ENCODE measurements at places on chromosomes 6 and 20. TPM values are rescaled to one million over a fixed set of nuclear protein-coding genes. Genes with fewer than 3 reads are reported as not detected.
A peak's percentile ranks its signal among the peaks of the same experiment; 100 is the strongest.

DNA sequence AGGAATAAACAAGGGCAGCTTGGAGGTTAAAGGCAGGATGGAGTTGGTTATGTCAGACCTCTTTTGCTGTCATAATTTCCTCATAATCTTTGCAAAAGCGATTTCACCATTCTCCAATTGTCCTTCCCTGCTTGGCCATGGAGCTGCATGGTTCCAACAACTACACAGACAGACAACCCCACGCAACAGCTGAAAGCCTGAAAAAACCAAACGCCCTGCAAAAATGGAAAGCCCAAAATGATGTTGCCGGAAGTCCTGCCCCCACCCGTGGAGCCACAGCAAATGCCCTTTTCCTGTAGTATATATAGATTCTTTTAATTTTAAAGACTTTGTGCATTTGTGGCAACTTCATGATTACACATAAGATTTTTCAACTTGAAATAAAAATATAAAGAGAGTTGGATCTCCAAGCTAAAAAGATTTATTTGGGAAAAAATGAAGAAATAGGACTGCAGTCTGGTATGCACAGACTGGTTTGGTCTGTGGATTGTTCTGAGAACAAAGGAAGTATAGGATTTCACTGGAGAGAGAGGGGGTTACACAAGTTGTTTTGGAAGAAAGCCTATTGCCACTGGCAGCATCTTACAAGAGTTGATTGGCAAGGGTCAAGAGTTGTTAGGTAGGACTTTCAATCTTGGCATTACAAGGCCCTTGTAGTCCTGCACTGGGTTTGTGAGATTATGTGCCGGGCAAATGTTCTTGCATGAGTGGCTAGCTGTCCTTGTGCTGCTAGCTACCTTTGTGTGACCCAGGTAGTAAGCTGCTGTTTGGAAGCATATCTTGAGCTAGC, 190.0 kb downstream of the C6orf118 start:
- no peak overlapping the region for H3K27ac ChIP-seq
- no peaks in the 10 kb centered on the region for H3K27me3 ChIP-seq
- no peak overlapping the region for H3K4me3 ChIP-seq
- no peak for DNase-seq

DNA sequence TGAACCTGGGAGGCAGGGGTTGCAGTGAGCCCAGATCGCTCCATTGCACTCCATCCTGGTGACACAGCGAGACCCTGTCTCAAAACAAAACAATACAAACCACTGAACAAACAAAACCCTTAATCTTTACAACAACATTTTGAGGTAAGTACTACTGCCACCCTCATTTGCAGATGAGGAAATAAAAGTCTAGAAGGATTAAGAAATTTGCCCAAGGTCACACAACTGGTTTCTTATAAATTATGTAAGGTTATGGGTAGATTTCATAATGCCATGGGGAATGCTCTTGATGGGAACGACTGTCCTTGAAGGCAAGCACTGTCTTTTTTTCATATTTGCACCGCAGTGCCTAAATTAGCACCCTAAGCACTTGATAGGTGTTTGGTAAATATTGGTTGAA, 13.8 kb upstream of the B4GALT5 start:
- H3K27ac ChIP-seq = no peak overlapping the region
- H3K27me3 ChIP-seq = no peaks in the 10 kb centered on the region
- no peak overlapping the region for H3K4me3 ChIP-seq
- no peak for DNase-seq
- no peaks in the 10 kb centered on the region for H3K4me1 ChIP-seq

The RAMACL gene
- total RNA-seq = 0.77 TPM

- no peaks in the 10 kb centered on the region for H3K27me3 ChIP-seq
- H3K4me3 ChIP-seq = no peak overlapping the region
- H3K4me1 ChIP-seq = no peaks in the 10 kb centered on the region
- peak; percentile 41 for DNase-seq
- no peaks in the 10 kb centered on the region for H3K36me3 ChIP-seq
Measured at GRCh38 chr6:129954749-129955431, 63.5 kb upstream of the L3MBTL3 start.

The CARMIL1 gene
- 7.2 TPM for total RNA-seq

GRCh38 chr6:166281104-166281503, 27.1 kb downstream of the PRR18 start:
- no peaks in the 10 kb centered on the region for H3K36me3 ChIP-seq
- no peak overlapping the region for H3K4me3 ChIP-seq
- no peak for DNase-seq
- no peaks in the 10 kb centered on the region for H3K4me1 ChIP-seq
- H3K27me3 ChIP-seq = peaks cover 3% of the 10 kb centered on the region
- H3K27ac ChIP-seq = no peak overlapping the region

DNA sequence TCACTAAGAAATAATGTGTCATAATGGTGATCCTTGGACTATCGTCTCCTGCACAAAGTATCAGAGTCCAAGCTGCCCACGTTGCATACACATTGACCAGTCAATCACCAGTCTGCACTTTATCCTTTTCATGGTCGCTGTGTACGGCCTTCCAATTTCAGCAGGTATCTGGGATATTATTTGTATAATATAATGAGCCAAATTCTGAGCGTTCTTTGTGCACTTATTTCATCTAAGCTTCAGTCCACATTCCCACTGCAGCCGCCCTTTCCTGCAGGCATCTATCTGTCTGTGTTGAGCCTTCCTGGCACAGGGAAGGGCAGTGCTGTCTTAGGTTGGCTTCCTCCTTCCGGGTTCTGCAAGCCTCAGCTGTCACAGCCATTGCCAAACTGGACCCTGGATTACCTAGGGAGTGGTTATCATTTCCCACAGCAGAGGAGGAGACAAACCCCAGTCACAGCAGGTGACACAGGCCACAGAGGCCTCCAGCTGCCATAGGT, 174.3 kb downstream of the TTLL2 start:
- H3K4me3 ChIP-seq = no peak overlapping the region
- H3K4me1 ChIP-seq = no peaks in the 10 kb centered on the region
- no peak overlapping the region for H3K27ac ChIP-seq
- no peak for DNase-seq
- no peaks in the 10 kb centered on the region for H3K36me3 ChIP-seq

DNA sequence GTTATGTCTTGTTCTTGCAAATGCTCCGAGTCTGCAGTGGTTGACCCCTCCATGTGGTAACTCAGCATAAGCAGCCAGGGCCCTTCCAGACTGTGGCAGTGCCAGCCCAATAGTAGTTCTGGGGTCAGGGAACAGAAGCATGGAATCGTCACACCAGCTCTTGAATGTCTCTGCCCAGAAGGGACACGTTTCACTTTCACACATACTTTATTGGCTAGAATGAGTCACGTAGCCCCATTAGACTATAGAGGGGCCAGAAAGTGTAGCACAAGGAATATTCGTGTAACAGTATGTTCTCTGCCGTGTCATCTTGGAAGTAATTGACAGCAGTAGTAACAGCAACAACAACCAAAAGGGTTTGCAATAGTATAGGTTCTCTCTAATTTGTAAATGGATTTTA, 254.7 kb downstream of the FARS2 start:
- H3K36me3 ChIP-seq = no peaks in the 10 kb centered on the region
- no peak overlapping the region for H3K27ac ChIP-seq
- H3K4me3 ChIP-seq = no peak overlapping the region
- peaks cover 15% of the 10 kb centered on the region for H3K4me1 ChIP-seq
- H3K27me3 ChIP-seq = no peaks in the 10 kb centered on the region

DNA sequence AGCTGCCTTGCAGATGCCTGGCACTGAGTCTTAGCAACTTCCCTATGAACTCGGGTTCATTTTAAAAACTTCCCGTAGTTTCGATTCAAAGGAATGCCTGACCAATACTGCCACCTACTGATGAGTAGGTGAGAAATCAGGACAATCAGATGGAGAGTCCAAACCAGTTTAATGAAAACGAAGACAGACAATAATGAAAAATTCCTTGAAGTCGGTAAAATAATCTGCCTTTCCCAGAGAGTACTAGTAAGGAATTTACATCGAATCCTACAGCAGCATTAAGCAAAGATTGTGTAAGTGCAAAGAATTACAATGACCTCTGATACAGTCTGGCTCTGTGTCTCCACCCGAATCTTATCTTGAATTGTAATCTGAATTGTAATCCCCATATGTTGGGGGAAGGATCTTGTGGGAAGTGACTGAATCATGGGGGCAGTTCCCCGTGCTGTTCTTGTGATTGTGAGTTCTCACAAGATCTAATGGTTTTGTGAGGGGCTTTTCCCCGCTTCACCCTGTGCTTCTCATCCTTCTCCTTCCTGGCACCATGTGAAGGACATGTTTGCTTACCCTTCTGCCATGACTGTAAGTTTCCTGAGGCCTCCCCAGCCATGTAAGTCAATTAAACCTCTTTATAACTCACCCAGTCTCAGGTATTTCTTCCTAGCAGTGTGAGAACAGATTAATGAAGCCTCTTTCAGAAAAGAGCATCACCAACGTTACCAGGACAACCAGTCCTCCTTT, 134.4 kb downstream of the ARHGAP18 start:
- peak; percentile 78 for DNase-seq
- H3K36me3 ChIP-seq = no peaks in the 10 kb centered on the region
- no peak overlapping the region for H3K4me3 ChIP-seq
- H3K27me3 ChIP-seq = no peaks in the 10 kb centered on the region
- no peak overlapping the region for H3K27ac ChIP-seq

DNA sequence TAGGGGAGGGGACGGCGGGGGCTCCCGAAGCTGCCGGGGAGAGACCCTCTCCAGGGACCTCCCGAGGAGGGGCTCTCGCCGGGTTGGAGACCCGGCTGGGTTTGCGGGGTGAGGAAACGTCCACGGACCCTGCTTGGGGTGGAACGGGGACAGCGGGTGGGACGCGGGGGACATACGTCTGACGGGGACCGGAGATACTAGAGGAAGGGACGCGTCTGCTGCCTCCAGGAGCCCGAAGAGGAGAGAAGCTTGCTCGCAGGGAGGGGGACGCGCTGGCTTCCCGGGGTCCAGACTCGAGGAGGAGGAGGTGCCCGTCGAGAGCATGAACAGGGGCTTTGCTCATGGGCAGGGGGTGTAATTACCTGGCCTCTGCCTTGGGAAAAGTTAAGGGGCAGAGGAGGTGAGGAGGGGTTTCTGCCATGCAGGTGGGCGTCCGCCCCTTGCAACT, 593 bp downstream of the DNMT3B start:
- H3K36me3 ChIP-seq = no peaks in the 10 kb centered on the region
- H3K27me3 ChIP-seq = no peaks in the 10 kb centered on the region
- peaks cover 13% of the 10 kb centered on the region for H3K4me1 ChIP-seq
- H3K4me3 ChIP-seq = peak overlapping the region; percentile 88
- H3K27ac ChIP-seq = peak overlapping the region; percentile 37

DNA sequence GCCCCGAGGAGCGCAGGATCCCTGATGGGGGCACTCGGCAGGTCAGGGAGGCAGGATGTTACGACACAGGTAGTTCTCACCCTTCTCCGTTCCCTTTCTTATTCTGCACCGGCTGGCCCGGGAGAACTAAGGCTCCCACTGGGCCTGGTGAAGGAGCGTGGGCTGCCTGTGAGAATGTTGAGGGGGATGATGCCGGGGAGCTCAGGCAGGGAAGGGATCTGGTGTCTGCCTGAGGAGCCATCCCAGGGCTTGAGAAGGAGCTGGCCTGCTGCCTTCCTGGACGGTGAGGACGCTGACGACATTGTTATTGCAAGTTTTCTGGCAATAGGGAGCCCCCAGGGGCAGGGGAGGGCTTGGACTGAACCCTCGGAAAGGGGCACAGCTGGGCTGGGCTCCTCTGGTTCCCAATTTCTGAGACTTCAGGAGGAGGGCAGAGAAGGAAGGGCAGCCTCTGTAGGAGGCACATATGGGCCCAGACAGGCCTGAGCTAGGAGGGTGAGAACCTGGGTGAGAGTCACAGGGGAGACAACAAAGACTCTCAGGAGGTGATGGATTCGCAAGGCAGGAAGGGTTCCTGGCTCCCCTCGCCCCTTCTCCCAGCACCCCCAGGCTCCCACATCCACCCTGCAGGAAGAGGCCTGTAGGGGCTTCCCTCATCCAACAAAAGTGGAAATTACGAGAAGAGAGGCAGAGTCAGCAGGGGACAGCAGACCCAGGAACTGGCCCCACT, 32.8 kb downstream of the CYP21A2 start:
- no peak overlapping the region for H3K27ac ChIP-seq
- H3K36me3 ChIP-seq = no peaks in the 10 kb centered on the region
- no peak overlapping the region for H3K4me3 ChIP-seq
- DNase-seq = no peak

- H3K27ac ChIP-seq = no peak overlapping the region
- no peak overlapping the region for H3K4me3 ChIP-seq
- peaks cover 51% of the 10 kb centered on the region for H3K27me3 ChIP-seq
- H3K36me3 ChIP-seq = no peaks in the 10 kb centered on the region
Measured at GRCh38 chr20:60869087-60869486, 383.0 kb upstream of the CDH4 start.

Measured in A673 (cell line).